ENCODE measurements at places on chromosomes 4 and X.

DNA sequence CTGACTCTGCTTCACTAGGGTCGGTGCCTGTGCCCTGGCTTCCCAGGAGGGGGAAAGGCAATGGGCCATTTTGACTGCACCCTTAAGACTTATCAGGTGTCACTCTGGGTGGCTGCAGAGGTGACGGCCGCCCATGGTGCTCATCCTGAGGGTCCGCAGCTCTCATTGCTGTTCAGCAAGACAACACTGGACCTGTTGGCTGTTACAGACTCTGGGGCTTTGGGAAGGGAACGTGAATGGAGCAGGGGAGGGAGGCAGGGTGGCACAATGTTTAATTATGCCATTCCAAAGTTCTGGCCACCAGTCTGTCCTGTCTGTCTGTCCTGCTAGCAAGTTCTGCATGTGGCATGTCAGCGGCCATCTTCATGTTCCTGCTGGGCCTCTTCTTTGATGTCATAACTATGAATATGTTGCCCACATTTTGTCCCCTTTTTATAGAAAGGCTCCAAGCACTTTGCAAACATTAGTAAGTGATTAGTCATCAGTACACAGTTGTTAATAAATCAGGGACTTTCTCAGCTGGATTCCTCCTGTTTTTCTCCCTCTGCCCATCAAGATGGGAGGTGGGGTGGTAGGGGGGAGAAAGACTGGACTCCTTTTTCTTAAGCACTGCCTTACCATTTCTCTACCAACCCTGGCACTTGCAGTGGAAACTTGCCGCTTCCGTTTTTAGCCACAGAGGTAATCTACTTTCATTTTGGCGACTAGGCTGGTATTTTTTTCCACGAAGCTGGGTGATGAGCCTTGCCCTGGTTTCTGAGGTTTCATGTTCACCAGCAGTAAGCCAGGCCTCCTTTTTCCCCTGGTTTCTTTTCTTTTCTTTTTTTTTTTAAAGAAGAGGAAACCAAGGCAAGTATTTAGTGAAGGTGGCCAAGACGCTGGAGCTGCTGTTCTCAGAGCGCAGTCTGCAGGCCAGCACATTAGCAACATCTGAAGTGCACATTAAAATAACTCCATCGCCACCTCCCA, 88.6 kb upstream of the TRIM2 start:
- peak; percentile 65 for DNase-seq

GRCh38 chr4:8854931-8855330, 16.7 kb downstream of the HMX1 start:
- no peak for DNase-seq

DNA sequence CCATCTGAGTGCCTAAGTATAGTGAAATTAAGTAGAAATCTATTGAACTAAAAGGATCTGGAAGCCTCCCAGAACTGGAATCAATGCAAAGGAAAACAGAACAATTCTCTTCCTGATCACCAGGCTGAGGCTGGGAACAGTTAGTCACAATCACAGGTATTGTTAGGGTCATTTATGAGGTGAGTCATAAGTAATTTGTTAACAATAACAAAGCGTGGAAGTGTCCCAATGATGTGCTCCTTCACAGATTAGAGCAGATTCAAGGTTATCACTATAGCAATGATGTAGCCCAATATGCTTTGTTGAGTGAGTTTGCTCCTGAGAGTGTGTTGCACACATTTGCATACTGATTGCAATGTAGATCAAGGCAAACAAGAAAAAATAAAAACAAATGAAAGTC, 228.1 kb downstream of the ZNF674 start:
- DNase-seq: no peak

DNA sequence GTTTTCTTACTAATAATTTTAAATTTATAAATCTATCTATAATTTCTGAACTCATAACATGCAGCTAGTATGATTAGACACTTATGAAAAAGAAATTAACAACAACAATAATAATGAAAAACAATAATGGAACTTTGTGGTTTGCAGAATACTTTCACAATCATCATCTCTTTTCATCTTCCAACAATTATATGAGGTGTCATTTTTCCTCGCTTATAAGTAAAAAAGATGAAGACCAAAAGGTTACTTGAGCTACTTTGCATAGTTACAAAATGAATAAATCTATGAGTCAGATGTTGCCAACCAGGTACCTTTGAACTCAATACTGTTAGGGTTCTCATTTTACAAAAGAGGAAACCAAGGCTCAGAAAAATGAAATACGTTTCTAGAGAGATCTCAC, 98.5 kb upstream of the ELOVL6 start:
- no peak for DNase-seq

- no peak for DNase-seq
Measured at GRCh38 chr4:20418861-20419451, 167.3 kb downstream of the SLIT2 start.

DNA sequence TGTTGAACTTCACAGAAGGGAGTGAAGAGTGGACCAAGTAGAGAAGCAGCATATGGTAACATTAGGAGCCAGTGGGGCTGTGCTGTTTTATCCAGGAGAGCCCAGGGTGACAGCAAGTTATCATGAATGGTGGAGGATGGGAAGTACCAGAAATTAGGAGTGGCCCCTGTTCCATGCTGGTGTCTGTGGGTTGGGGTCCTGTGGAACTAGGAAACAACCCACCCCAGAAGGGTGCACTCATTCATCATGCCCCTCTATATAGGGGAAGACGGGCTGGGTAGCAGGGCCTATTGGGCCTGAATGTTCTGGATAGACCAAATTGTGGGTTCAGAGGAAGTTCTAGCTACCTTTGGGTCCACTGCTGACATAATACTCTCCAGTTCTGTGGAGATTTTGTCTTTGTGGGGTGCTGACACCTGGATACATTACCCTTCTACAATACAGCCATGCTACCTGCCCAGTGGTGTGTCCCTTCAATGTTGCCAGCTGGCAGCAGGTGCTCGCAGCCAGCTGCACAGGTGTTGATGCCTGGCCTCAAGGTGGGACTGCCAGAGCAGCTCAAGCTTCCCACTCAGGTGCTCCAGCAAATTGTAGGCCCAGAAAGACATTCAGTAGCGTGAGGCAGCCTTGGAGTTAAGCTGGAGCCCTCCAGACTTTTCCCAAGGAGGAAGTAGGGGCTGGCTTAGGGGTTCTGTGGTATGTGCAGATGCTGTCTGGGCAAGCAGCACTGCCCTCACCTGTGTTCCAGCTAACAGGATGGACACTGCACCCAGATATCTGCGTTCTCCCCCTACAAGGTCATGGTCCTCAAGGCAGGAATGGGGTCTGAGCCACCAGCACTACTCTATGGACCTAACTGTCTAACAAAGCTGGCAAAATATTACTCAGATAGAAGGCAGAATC, 106.5 kb downstream of the NHSL2 start:
- DNase-seq: no peak

- DNase-seq: no peak
Measured at GRCh38 chr4:100362366-100362765, 155.5 kb downstream of the EMCN start.

DNA sequence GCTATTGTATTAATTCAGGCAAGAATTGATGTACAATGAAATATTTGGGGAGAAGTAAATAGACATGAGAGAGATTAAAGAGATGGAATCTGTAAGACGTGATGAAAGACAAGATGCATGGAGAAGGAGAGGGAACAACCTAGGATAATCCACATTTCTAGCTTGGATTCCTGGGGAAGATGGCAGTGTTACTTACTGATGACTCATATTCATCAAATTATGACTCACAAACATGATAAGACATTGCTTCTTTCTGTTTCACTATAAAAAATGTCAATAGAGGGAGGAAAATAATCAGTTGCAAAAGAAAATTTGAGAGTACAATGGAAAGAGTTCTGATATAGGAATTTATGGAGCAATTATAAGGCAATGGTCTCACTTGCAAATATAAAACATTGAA, 104.1 kb upstream of the BMP3 start:
- no peak for DNase-seq

DNA sequence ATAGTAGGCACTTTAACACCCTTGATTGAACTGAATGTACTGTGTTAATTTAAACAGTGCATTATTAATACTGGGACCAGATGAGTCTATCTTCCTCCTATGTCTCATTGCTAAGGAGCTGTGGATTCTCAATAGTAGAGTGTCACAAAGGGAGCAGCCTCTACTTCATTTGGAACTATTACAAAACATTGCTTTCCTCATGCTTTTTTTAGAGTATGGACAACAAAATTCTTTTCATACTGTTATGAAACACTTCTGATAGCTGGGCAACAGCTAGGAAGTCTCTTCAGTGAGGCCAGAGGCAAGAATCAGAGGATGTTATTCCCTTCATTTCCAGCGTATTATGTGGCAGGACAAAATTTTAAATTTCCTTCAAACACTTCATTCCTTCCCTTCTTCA, 160.8 kb downstream of the FBXO8 start:
- DNase-seq: no peak

DNA sequence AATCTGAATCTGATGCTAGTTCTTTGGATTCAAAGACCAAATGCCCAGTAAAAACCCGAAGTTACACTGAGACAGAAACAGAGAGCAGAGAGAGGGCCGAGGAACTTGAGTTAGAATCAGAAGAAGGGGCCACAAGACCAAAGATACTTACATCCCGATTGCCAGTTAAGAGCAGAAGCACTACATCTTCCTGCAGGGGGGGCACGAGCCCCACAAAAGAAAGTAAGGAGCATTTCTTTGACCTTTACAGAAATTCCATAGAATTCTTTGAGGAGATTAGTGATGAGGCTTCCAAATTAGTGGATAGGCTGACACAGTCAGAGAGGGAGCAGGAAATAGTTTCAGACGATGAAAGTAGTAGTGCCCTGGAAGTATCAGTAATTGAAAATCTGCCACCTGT, 309.3 kb downstream of the ANK2 start:
- no peak for DNase-seq

DNA sequence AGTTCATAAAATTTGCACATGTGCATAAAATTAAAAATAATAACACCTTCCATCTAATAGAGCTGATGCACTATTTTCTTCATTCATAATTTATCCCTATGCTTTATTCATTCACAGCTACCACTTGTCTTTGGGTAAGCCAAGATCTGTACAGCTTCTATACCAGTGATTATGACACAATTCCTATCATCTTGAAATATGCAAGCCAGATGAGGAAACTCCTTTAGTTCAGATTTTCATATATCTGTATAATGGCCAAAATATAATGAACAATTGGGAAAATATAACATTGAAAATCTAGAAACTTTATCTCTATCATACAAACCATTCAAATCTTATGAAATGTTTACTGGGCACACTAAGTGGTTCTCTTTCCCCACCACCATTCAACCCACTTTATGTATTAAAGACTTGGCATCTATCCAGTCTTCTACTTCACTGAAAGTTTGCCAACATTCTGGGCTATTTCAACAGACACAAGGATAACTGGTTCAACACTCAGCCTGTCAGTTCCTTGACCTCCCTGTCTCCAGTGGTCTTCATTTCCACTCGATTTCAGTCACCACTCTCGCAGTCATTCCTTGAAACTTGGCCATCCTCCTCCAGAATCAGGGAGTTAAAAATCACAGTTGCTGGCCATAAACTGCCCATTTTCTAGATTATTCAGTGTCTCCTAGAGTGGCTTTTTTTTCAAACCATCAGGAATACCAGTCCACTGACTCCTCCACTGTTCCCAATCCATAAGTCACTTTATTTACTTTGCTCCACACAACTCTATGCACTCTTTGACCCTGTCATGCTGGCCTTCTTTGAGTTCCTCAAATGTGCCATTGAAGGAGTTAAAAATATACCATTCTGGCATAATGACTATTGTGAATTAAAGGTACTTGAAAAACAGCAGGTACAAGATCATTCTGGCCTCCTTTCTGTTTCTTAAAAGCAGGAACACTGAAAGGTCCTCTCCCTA, 85.5 kb downstream of the CAMK2D start:
- DNase-seq: no peak

DNA sequence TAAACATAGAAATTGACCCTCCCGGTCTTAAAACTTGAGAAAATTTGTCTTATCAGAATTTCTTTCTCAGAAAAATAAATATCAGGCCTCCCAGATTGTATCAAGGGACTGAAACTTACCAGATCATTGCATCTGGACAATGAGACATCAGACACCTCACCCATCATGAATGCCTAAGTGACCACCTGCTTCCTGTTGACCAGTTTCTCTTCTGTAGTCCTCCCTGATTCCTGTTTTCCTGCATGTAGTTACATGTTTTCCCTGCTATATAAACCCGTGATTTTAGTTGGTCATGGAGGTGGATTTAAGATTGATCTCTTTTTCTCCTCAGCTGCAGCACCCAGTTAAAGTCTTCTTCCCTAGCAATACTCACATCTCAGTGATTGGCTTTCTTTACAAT, 548.1 kb downstream of the PPP4R3C start:
- no peak for DNase-seq

GRCh38 chr4:57148831-57149505, 38.8 kb upstream of the IGFBP7 start:
- DNase-seq: no peak

GRCh38 chr4:163556177-163556576, 61.7 kb downstream of the TMA16 start:
- DNase-seq: no peak

DNA sequence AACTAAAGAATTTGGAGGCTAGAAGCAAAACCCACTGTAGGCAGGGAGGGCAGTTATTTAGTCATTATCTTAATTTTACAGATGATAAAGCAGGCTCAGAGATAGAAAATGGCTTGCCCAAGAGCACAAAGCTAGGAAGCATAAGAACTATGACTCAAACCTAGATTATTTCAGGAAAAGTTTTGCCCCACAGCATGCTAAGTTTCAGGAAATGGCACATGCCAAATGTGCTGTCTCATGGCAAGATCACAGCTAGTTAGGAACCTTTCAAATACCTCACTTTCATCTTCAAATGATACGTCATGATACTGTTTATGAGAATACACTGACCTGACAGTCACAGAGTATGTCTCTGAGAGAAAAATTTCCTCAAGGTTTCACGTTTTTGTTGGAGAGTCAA, 78.5 kb upstream of the SPANXC start:
- no peak for DNase-seq

- no peak for DNase-seq
Measured at GRCh38 chrX:133607419-133608348, 192.4 kb upstream of the GPC4 start.

DNA sequence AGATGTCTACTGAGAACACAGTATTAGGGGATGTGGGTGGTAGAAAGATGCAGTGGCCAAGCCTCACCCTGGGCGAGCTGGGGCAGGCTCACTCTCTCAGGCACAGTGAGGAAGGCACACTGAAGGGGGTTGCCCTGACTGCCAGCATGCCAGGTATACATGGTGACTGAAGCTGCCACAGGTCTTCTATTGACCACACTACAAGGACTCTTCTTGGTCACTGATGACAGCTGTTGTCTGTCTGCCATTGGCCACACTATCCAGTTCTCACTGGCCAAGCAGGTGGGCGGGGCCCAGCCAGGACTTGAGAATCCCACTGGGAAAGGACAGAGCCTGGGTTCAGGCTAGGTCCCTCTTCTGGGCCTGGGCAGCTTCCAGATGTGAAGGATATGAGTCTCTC, 39.7 kb upstream of the TBC1D14 start:
- no peak for DNase-seq

- DNase-seq: no peak
Measured at GRCh38 chr4:131584587-131584986, 1564.5 kb upstream of the PCDH10 start.

GRCh38 chrX:148672517-148672916, 172.1 kb downstream of the AFF2 start:
- DNase-seq: no peak

Data from stimulated activated CD4-positive, alpha-beta T cell treated with anti-CD3 and anti-CD28 coated beads, Interleukin-2, amount 100 ng/mL, for 48 hours (primary cell).